A673 (cell line): ENCODE measurements at places on chromosomes 12 and 14. TPM values are rescaled to one million over a fixed set of nuclear protein-coding genes. Genes with fewer than 3 reads are reported as not detected.

CISTR gene
- total RNA-seq = not detected in 2 replicates

SETD1B gene
- 23.8 and 24.5 TPM in 2 replicates for total RNA-seq

MOK gene
- 27.4 and 29.1 TPM in 2 replicates for total RNA-seq

KRT86 gene
- total RNA-seq = not detected in 2 replicates

EXOC3L4 gene
- not detected in 2 replicates for total RNA-seq

WNT1 gene
- total RNA-seq = not detected in 2 replicates

HDAC7 gene
- 58.9 and 63.0 TPM in 2 replicates for total RNA-seq

AKAP5 gene
- total RNA-seq = 2.2 and 2.6 TPM in 2 replicates

NFE2 gene
- not detected in 2 replicates for total RNA-seq

C12orf43 gene
- total RNA-seq = 25.5 and 28.4 TPM in 2 replicates

CSAD gene
- total RNA-seq = 32.3 and 37.5 TPM in 2 replicates

SCNN1A gene
- not detected in 2 replicates for total RNA-seq

MMAB gene
- total RNA-seq = 97.6 and 104 TPM in 2 replicates

GLIPR1L1 gene
- total RNA-seq = not detected in 2 replicates

C1QL4 gene
- total RNA-seq = 0.41 and 1.0 TPM in 2 replicates

FSCB gene
- total RNA-seq = not detected in 2 replicates

TPH2 gene
- total RNA-seq = 0.82 and 0.96 TPM in 2 replicates

DNAJC22 gene
- 1.9 and 3.0 TPM in 2 replicates for total RNA-seq

NRIP2 gene
- total RNA-seq = 0.28 and 0.39 TPM in 2 replicates

HCAR2 gene
- 0.24 and 0.34 TPM in 2 replicates for total RNA-seq

HOXC9 gene
- total RNA-seq = 21.1 and 22.3 TPM in 2 replicates

ABCC9 gene
- total RNA-seq = 0.04 TPM in 1 of 2 replicates, not detected in the other

FAM181A gene
- not detected in 2 replicates for total RNA-seq

ALDH1L2 gene
- 3.4 and 4.9 TPM in 2 replicates for total RNA-seq

JDP2 gene
- total RNA-seq = 5.9 and 10.7 TPM in 2 replicates

TSPAN8 gene
- total RNA-seq = 74.7 and 79.4 TPM in 2 replicates

APAF1 gene
- total RNA-seq = 24.2 and 28.4 TPM in 2 replicates

CTSG gene
- not detected in 2 replicates for total RNA-seq

USP44 gene
- total RNA-seq = 6.9 and 7.1 TPM in 2 replicates

LTBP2 gene
- 0.26 and 0.57 TPM in 2 replicates for total RNA-seq

ASPG gene
- total RNA-seq = not detected in 2 replicates

RERGL gene
- total RNA-seq = not detected in 2 replicates

DAO gene
- not detected in 2 replicates for total RNA-seq

AMDHD1 gene
- total RNA-seq = 0.50 and 1.1 TPM in 2 replicates

CNTN1 gene
- 0.90 and 1.5 TPM in 2 replicates for total RNA-seq

FAM222A gene
- total RNA-seq = 3.9 and 5.5 TPM in 2 replicates

APOLD1 gene
- total RNA-seq = 5.9 and 6.4 TPM in 2 replicates

AQP2 gene
- total RNA-seq = not detected in 2 replicates

CMTM5 gene
- not detected in 2 replicates for total RNA-seq

CLEC1B gene
- not detected in 2 replicates for total RNA-seq

ARHGAP9 gene
- total RNA-seq = 0.52 and 0.87 TPM in 2 replicates

ISM2 gene
- 4.3 and 5.1 TPM in 2 replicates for total RNA-seq

SLCO1B3 gene
- total RNA-seq = not detected in 2 replicates

JPH4 gene
- 0.22 TPM in 1 of 2 replicates, not detected in the other for total RNA-seq

OR6C2 gene
- not detected in 2 replicates for total RNA-seq

SDR9C7 gene
- total RNA-seq = not detected in 2 replicates

RIN3 gene
- total RNA-seq = 2.4 and 2.5 TPM in 2 replicates

RD3L gene
- not detected in 2 replicates for total RNA-seq

PHLDA1 gene
- total RNA-seq = 3.4 and 4.9 TPM in 2 replicates

PKP2 gene
- 3.8 and 5.3 TPM in 2 replicates for total RNA-seq

ARHGAP5 gene
- total RNA-seq = 44.5 and 51.3 TPM in 2 replicates

RGS6 gene
- total RNA-seq = not detected in 2 replicates

RABGGTA gene
- total RNA-seq = 22.2 and 23.8 TPM in 2 replicates

SSTR1 gene
- total RNA-seq = 3.7 and 3.8 TPM in 2 replicates

RHOJ gene
- 23.8 and 30.2 TPM in 2 replicates for total RNA-seq

VRTN gene
- not detected in 2 replicates for total RNA-seq

UNC79 gene
- 0.15 and 0.33 TPM in 2 replicates for total RNA-seq

PTPRR gene
- total RNA-seq = 0.22 TPM in 1 of 2 replicates, not detected in the other
